ENCODE measurements at places on chromosomes 13 and 19.
A peak's percentile ranks its signal among the peaks of the same experiment; 100 is the strongest.

- no peak for DNase-seq
Observed at GRCh38 chr13:27161980-27162379, 9.6 kb downstream of the USP12 start.

DNA sequence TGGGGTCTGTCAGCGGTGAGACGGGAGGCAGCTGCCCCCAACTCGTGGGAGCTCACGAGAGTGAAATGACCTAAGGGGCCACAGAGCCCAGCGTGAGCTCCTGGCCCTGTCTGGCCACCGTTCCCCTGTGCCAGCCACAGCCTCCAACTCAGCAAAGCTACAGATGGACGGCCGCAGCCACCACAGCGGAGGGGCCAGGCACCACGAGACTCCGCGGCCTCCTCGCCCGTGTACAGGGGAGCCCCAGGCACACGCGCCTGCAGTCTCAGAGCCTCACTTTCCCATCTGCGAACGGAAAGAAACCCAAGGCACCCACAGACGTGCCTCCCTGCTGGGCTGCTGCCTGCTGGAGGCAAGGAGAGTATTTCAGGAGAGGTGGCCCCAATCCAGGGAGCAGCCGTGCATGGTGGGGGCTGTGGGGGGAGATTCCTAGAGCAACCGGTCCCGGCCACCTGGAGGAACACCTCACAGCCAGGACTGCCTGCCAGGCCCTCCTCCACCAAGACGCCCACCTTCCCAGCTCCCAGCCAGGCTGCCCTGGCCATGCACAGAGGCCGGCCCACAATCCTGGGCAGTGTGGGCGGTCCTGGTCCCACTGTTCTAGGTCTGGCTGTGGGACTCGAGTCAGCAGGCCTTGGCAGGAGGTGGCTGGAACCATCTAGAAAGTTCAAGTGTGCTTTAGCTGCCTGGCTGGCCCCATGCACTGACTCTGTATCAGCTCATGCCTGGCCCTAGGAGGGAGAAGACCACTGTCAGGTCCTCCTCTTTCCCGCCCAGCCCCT, 1.9 kb downstream of the MKNK2 start:
- DNase-seq: no peak

DNA sequence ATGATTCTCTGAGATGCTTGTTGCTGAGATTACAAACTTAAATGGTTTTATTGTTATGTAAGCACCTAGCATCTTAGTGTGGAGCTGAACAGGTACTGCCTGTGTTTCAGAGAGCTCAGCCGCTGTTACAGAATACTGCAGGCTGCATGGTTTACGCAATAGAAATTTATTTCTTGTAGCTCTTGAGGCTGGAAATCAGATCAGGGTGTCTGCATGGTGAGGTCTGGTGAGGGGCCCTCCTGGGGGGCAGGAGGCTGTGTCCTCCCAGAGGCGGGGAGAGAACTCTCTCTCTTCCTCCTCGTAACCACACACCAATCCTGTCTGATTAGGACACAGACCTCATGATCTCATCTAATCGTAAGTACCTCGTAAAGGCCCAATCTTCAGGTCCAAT, 13.1 kb downstream of the ATP11A start:
- DNase-seq: no peak

- DNase-seq: no peak
Observed at GRCh38 chr19:28034936-28035335, 1178.0 kb downstream of the UQCRFS1 start.

GRCh38 chr19:50199259-50199555, 4.2 kb upstream of the MYH14 start:
- DNase-seq: no peak

DNA sequence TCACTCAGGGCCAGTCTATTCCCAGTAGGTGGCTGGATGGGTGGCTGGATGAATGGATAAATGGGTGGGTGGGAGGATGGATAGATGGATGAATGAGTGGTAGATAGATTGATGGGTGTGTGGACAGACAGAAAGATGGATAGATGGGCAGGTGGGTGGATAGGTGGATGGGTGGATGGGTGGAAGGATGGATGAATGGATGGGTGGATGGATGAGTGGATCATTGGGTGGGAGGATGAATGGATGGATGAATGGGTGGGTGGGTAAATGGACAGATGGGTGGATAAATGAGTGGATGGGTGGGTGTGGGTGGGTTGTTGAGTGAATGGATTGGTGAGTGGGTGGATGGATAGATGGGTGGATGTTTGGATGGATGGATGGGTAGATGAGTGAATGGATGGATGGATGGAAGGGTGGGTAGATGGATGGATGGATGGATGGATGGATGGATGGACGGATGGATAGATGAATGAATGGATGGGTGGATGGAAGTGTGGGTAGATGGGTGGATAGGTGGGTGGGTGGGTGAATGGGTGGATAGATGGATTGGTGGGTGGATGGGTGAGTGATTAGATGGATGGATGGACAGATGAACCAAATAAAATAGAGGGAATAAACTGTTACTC, 27.1 kb upstream of the CCNE1 start:
- no peak for DNase-seq

- DNase-seq: peak; percentile 43
Observed at GRCh38 chr13:41463838-41464602, 6.7 kb downstream of the RGCC start.

DNA sequence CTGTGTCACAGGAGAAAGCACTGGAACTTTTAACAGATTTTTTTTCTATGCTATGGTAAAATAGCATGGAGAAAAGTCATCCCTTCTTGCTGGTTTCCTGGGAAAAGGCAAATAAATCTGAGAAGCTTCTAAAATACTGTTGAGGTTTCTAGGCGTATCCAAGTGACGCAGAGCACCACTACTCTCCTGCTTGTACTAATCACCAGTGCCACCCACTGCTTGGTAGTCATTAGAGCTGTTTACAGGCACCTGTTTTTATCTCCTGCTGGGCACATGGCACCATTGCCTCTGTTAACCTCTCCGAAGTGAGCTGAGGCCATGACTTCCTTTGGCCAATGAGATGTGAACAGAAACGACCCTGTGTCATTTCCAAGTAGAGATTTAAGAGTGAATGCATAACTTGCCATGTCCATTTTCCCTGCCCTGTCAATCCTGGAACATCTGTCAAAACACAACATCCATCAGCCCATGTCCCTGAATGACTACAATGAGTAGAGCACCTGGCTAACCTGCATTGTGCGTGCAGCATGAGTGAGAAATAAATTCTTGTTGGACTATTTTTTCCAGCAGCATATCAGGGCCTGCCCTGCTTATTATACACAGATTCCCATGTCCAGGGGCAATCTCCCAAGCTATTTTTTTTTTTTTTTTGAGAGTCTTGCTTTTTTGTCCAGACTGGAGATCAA, 17.3 kb upstream of the OXGR1 start:
- no peak for DNase-seq

- DNase-seq: no peak
Observed at GRCh38 chr13:75398072-75398471, 83.9 kb downstream of the TBC1D4 start.

- DNase-seq: no peak
Observed at GRCh38 chr13:20191311-20192157, 1.2 kb downstream of the GJB2 start.

- no peak for DNase-seq
Observed at GRCh38 chr13:34411894-34412293, 530.2 kb upstream of the NBEA start.

DNA sequence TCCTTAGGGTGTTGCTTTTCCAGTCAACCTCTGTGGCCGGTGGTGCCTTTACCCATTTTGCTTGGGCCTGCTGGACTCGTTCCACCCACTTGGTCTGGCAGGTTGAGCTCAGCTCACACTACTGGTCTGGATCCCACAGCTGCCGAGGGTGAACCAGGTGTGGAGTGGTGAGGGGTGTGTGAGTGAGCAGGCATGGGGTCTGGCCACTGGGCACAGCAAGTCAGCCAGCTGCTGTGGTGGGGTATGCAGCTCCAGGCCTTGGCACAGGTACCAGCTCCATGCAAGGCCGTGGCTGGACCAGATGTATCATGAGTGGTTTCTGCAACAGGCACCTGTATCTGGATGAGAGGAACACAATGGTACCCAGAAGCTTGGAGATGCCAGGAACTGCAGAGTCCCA, 277.6 kb upstream of the KLHL1 start:
- DNase-seq: no peak

- DNase-seq: no peak
Observed at GRCh38 chr19:19747357-19748220, 14.7 kb upstream of the ZNF14 start.

- no peak for DNase-seq
Observed at GRCh38 chr19:42495663-42496062, 32.6 kb downstream of the CEACAM1 start.

GRCh38 chr19:56126983-56127780, 6.1 kb upstream of the ZNF787 start:
- no peak for DNase-seq

GRCh38 chr13:26200811-26201210, 21.3 kb downstream of the RNF6 start:
- DNase-seq: no peak

- DNase-seq: no peak
Observed at GRCh38 chr19:53872762-53873161, 5.1 kb downstream of the MYADM start.

DNA sequence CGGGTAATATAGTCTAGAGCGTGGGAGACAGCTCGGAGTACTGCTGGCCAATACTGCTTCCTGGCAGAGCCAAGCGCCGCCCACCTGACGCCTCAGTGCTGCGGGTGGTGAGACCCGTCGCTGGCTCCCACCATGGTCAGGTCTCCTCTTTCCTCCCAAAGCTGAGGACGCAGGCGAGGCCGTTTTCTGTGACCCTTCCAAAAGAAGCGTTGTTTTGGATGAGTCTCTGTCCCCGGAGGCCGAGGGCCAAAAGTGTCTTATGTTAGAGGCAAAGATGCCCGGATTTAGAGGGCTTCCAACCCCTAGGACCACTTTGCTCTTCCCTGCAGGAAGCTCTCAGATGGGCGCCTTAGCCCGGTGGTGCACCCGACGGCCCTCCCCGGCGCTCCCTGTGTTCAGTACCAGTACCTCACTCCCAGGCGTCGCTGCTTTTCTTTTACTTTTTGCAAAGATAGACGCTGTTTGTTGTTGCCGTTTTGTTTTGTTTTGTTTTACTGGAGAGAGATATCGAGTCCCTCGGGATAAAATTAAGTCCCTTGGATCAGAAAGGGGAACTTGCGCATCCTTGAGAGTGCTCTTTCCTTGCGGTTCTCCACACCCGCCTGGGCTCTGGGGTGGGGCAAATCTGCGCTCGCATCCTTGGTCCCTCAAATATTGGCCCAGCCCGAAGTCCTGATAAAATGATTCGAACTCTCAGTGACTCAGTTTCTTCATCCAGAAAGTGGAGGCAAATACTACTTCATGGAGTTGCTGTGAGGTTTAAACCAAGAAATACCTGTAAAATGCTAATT, 7.0 kb downstream of the PDX1 start:
- no peak for DNase-seq

GRCh38 chr19:39389631-39390414, 1.1 kb downstream of the PAF1 start:
- no peak for DNase-seq

DNA sequence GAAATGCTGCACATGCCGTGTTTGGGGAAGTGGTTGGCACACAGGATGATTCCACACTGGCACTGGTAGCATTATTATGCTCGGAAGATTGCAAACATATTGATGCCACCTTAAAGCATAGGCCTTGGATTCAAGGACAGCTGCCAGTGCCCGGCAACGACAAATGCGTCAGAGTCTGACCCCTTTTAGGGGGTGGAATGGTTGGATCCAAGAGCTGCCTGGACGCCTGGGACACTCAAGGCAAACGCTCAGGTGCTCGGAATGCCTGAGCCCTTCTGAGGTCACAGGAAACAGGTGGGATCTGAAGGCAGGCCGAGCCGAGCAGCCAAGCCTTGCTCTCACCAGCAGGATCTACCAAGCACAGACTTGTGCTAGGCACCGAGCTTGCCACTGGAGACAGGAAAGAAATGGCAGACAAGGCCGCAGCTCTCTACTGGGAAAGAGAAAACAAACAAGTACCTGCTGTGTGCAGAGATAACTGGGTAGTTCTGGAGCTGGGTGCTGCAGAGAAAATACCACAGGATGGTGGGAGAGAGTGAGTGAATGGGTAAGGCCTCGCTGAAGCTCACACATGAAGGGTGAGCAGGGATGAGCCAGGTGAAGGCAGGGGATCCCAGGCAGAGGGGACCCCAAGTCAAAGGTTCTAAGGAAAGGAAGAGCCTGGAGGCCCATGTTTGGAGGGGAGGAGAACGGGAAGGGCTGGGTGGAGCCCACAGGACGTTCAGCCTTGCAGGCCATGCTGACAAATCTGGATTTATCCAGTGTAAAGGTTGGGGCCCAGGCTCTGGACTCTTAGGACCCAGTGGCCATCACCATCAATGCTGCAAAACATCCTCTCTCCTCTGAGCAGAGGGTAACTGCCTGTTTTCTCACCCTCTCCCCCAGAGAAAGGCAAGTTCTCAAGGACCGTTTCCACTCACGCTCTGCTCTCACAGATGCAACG, 9.2 kb downstream of the RANBP3 start:
- DNase-seq: no peak

- DNase-seq: no peak
Observed at GRCh38 chr19:33407716-33408115, 34.2 kb downstream of the CEBPG start.
